NCI-H1417 treated with DMSO at 0.1 percent for 48 hours (cell line): ENCODE measurements at places on chromosomes 11 and 22.

DNA sequence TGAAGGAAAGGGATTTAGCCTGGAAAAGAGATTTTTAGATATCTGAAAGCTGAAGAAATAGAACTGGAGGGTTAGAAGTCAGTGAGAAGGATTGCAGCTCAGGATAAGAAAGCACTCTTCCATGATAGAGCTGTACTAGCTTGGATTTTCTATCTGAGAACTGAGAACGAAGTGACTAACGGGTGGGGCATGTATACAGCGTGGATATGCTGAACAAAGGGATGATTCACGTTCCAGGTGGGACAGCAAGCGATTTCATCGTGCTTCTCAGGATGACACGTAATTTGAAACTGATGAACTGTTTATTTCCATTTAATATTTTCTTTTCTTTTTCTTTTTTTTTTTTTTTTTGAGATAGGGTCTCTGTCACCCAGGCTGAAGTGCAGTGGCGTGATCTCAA is 53.0 kb downstream of the GRAMD1B start:
- DNase-seq = no peak

DNA sequence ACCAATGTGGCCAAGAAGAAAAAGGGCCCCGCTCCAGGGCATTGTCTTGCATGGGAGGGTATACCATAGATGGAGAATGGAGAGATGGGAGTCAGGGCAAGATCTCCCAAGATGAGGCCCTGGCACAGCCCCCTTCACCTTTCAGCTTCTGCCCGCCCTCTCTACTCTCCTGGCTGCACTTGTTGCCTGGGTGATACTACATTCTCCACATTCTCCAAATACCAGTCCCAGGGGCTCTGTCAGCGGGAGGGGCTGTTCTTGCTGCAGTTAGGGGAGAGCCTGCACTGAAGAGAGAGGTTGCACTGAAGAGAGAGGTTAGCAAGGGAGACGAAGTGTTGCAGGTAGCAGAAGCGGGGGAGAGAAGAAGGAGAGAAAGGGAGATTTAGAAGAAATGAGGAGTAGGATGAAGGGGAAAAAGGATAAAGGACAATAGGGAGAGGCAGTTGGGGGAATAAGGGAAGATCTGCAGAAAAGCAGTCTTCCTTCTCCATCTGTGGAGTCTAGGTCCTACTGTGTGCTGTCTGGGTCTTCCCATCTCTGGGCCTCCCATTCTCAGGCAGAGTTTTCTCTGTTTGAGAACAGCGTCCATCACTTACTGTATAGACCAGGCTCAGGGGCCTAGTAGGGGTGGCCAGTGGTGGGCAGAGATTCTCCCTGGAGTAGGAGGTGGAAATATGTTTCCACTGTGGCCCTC is 8.0 kb downstream of the PHLDB1 start:
- DNase-seq = no peak

- no peak for DNase-seq
Observed at GRCh38 chr22:40183029-40183581, 5.4 kb downstream of the TNRC6B start.

DNA sequence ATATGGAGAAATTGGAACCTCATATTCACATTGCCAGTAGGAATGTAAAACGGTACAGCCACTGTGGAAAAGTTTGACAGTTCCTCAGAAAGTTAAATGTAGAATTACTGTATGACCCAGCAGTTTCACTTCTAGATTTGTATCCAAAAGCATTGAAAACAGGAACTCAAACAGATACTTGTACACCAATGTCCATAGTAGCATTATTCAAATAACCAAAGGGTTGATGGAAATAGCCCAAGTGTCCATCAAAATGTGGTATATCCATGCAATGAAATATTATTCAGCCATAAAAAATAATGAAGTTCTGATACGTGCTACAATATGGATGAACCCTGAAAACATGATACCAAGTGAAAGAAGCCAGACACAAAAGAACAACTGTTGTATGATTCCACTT is 17.8 kb downstream of the PRRG4 start:
- DNase-seq = no peak

DNA sequence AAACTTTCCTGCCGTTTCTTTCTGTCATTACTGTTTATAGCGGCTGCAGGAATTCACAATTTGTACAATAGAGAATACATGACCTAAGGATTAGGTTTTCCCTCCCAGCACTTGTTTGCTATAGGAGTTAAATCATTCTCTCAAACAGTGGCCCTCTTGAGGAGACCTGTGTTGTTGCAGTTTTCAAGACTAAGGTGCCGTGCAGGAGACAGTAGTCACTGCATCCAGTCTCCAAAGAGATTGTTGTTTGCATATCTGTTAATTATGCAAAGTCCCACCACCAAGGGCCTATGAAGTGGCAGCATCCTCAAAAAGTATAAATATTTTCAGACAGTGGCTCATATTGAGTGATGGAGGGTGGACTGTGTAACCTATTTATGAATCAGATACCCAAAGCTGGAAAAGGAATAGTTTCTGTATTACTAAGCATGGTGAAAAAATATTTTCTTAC is 2.3 kb downstream of the PRSS23 start:
- DNase-seq = no peak

- DNase-seq = no peak
Observed at GRCh38 chr11:131792243-131792642, 421.8 kb downstream of the NTM start.

DNA sequence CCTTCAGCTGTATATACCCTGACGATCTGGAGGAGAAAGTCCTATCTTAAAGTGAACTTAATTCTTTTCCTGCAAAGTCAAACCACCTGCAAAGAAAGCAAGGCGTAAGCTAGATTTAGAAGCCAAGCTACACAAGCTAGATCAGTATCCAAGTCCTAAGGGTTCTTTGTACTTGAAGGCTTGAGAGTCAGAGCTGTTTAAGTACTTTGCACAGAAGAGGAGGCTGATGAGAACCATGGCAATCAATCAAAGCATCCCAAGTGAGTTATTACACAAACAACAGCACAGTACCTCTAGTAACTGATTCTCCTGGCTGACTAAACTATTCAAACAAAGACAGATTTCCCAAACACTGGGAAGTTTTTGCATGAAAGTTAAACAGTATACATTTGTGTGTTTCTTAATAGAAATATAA is 1.9 kb downstream of the CDON start:
- no peak for DNase-seq

- DNase-seq = no peak
Observed at GRCh38 chr11:126149759-126150625, 61.5 kb downstream of the RPUSD4 start.

DNA sequence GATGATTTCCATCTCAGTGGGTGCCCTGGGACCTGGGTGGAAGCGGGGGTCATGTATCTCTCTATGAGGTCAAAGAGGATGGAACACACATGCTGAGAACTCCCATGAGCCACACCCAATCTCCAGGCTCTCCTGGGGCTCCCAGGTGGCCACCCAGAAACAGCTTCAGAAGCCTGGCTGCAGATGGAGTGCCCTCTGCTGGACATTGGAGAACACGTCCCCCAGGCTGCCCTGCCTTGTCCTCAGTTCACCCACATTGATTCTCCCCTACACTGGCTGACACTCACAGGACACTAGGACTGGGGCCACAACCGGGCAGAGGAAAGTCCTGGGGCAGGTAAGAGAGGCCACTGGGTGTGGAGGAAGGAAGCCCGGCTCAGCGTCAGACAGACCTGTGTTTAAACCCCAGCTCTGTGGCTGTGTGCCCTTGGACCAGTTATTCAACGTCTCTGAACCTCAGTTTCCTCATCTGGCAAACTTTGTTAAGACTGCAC is 4.5 kb upstream of the NOL12 start:
- no peak for DNase-seq

DNA sequence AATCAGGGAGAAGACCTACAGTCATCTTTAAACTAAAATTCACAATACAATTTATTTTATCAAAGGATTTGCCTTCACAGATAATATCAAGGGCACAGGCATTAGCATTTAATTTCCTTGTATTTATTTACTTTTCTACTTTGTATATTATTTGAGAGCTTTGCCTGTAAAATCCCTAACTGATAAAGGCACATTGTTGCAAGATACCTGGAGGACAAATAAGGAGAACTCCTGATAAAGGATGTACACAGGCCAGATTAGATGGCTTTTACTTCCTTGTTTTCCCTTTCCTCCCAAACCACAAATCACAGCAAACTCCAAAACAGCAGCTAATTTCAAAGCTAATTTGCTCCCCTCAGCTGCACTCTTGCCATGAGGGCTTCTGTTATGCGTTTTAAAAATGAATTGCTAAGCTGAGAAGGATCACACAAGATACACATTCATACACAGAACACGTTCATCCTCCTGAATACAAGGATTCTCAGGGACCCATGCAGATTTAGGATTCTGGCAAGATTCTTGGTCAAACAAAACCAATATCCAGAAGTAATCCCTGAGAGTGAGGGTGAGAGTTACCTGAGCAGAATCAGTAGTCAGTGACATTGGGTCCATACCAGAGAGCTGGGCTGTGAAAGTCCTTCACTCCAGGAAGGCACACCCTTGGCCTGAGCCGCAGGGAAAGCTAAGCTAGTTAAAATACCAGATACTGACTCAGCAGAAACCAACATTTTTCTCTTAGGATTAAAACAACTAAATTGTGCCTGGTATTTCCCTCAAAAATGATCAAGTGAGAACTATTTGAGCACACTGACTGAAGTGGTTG is 100.3 kb upstream of the CLPB start:
- no peak for DNase-seq

- DNase-seq = no peak
Observed at GRCh38 chr11:75047191-75047590, 49.5 kb downstream of the OR2AT4 start.

GRCh38 chr11:72195518-72196270 is 3.8 kb downstream of the FOLR1 start:
- no peak for DNase-seq

DNA sequence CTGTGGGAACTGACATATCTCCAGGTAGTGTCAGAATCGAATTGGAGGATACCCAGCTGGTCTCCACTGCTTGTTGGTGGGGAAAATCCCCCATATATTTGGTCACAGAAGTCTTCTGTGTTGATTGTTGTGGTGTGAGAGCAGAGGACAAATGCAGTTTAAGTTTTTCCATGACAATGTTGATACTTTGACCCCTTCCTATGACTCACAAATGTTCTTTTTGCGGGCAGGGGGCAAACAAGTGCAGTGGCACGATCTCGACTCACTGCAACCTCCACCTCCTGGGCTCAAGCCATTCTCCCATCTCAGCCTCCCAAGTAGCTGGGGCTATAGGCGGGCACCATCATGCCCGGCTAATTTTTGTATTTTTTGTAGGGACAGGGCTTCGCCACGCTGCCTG is 7.4 kb upstream of the PATL1 start:
- no peak for DNase-seq

DNA sequence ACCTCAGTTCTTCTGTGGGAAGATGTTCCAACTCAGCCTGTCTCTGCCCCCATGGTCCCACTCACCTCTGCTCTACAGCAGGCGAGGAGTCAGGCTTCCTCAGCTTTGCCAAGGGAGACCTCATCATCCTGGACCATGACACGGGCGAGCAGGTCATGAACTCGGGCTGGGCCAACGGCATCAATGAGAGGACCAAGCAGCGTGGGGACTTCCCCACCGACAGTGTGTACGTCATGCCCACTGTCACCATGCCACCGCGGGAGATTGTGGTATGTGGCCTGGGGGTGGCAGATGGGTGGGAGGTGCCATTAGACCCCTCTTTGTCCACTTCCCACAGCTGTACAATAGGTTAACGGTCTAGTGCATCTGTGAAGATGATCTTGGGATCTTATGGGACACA is 73.3 kb downstream of the MYO7A start:
- no peak for DNase-seq

GRCh38 chr11:47445840-47446239 is 3.1 kb downstream of the RAPSN start:
- no peak for DNase-seq

GRCh38 chr11:65855927-65856363 is 2.0 kb downstream of the CFL1 start:
- no peak for DNase-seq

- DNase-seq = no peak
Observed at GRCh38 chr11:31779374-31779791, 31.7 kb downstream of the PAX6 start.

DNA sequence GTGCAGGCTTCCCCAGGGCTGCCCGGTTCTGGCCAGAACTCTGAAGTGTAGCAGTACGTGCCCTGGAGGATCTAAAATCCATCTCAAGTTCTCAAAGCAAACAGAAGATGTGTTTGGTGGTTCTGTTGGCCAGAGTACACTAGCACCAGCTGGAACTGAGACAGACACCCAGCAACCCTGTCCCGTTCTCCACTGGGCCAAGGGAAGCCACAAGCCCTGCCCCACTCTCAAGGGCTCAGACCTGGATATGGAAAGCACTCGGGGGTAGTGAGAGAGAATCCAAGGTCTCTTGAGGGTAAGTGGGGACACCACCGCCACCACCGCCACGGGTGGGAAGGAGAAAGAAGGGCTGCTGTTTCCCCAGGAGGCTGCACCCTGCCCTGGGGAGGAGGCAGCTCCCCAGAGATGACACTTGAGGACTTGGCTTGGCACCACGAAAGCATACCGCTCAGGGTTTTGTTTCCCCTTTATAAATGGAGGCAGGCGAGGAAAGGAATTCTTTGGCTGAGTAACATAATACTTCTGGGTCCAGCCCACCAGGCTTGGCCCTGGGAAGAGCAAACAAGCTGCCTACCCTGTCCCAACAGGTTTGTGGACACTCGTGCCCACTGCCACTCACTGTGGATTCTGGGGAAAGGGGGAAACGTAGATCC is 56.1 kb upstream of the POU2AF1 start:
- no peak for DNase-seq
